Epithelial cell of prostate (primary cell): ENCODE measurements at places on chromosomes 1 and 21.

GRCh38 chr1:14999441-14999840, 154.1 kb upstream of the TMEM51 start:
- no peak for DNase-seq

- no peak for DNase-seq
Observed at GRCh38 chr1:189880135-189880534, 597.5 kb downstream of the BRINP3 start.

- DNase-seq, result no peak
Observed at GRCh38 chr1:73331726-73332125, 866.2 kb downstream of the LRRIQ3 start.

DNA sequence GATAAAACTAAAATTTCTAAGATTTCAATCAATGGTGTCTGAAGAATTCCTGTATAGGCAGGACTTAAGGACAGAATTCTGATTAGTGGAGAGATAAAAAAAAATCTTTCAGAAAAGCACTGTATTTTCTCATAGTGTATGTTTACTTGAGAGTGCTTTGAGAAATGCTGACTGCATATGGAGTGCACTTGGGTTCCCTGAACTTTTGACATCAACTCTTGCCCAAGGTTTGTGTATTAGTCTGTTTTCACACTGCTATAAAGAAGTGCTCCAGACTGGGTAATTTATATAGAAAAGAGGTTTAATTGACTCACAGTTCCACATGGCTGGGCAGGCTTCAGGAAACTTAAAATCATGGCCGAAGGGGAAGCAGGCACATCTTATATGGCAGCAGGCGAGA, 275.0 kb downstream of the LRRC40 start:
- no peak for DNase-seq

- no peak for DNase-seq
Observed at GRCh38 chr1:54400329-54400728, 5.9 kb downstream of the SSBP3 start.
